Nephron progenitor cell (in vitro differentiated cells): ENCODE measurements at places on chromosomes 5 and 9.

DNA sequence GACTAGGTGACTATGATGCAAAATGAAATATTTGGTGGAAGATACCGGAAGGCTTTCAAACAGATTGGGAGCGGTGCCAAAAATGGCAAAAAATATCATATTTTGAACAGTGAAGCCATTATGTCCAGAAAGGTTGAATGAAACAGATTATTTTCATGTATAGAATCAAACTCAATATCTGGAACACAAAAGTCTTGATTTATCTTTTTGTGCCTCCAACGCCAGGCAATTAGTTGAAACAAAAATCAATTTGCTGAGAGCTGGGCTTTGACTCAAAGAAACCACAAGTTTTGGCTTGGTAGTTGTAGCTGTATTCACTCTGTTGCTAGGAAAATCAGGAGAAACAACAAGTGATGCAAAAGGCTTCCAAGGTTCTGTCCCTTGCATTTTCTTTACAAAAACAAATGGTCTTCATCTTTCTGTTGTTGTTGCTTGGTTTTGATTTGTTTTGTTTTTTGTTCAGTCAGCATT, 421.7 kb upstream of the TYRP1 start:
- no peaks in the 10 kb centered on the region for H3K36me3 ChIP-seq
- DNase-seq, result no peak
- peaks cover 11% of the 10 kb centered on the region for H3K4me1 ChIP-seq
- H3K27me3 ChIP-seq, result no peaks in the 10 kb centered on the region

GRCh38 chr9:135262248-135262647, 174.8 kb downstream of the OLFM1 start:
- H3K27ac ChIP-seq, result no peak overlapping the region
- no peak for DNase-seq
- H3K36me3 ChIP-seq, result no peaks in the 10 kb centered on the region
- H3K4me3 ChIP-seq, result no peak overlapping the region

DNA sequence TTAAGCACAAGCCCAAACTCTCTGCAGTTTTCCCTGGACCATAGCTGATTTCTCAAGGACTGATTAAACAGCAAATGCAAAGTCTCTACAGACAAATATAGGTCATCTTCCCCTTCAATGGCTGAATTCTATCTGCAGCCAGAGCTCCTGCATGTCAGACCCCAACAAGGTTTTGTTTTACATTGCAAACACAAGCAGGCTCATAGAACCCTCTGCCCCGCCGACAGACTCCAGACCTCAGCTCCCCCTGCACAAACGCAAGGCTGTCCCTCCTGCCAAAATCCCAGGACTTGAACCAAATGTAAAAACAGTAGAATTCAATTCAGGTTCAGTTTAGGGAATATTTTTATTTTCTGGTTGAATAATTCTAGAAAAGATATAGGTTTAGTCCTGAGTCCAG, 526.7 kb upstream of the TRPC7 start:
- DNase-seq, result no peak
- H3K4me1 ChIP-seq, result peaks cover 12% of the 10 kb centered on the region
- no peaks in the 10 kb centered on the region for H3K36me3 ChIP-seq
- peak overlapping the region; percentile 34 for H3K4me3 ChIP-seq

DNA sequence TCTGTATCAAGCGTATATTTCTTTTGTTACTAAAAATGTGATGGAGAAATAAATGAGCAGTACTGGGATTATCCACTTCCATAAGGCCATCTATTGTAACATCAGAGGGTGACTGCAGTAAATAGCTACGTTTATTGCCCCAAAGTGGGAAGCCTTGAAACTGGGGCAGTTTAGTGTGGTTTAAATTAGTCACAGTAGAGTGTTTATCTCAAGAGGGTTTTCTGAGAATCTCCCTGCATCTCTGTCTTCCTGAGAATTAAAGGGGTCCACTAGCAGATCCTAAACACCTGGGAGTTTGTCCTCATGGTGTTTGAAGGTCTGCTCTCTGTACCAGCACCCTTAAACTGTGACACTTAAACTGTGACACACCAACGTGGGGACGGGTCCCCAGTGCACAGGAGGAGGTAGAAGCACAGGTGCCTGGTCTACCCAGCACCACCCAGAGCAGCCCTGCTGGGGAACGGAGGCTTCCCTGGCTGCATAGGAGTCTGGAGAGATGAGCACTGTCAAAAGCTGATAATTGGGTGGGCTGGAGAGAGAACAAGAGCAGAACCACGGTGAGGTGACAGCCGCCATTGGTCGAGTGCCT, 25.2 kb downstream of the PRRC2B start:
- no peak for DNase-seq
- peaks cover 38% of the 10 kb centered on the region for H3K36me3 ChIP-seq
- H3K27ac ChIP-seq, result peak overlapping the region; percentile 96
- H3K4me1 ChIP-seq, result peaks cover 76% of the 10 kb centered on the region
- H3K4me3 ChIP-seq, result peak overlapping the region; percentile 33
- peaks cover 7% of the 10 kb centered on the region for H3K27me3 ChIP-seq

DNA sequence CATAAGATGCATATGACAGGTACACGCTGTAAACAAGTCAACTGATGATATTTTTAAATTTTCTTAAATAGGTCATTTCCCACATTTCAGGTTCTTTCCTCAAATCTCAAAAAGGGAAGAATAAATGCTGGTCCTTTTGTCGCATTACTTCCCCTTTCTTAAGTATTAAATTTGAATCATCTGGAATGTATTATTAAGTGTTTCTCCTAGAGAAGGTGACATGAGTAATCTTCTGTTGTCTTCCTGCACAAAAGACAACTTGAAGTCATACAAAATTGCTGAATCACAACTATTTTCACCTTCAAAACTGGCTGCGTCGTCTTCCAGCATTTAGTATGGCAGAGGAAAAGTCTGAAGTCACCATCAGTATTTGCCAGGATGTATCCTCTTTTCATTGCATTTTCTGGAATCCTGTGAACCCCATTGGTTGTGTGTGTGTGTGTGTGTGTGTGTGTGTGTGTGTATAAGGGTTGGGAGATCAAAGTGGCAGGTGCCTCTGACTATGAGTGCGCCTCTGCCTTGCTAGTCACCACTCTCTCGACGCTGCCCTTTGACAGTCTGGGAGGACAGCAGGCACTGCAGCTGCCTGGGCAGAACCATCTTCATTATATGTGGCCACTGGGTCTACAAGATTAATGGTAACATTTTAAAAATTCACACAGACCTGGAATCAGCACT, 86.9 kb downstream of the MVB12B start:
- no peak overlapping the region for H3K27ac ChIP-seq
- DNase-seq, result no peak
- peaks cover 4% of the 10 kb centered on the region for H3K4me1 ChIP-seq
- peaks cover 9% of the 10 kb centered on the region for H3K27me3 ChIP-seq

DNA sequence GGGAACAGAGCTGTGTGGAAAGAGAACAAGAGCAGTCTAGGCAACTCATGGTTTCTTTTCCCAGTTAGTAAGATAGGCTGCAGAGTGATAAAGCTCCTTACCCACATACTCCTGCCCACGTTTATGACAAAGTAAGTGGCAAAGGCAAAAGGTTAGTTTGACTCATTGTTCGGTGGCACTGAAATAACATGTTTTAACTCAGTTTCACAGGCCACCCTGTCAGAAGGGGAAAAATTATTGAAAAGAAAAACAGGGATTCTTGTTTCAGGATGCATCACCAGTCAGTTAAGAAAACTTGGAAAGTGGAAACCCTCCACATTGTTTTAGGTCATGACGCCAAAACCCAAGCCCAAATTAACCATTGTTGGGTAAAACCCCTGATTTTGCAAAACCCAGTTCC, 22.3 kb upstream of the DAB2 start:
- no peak overlapping the region for H3K4me3 ChIP-seq
- DNase-seq, result no peak
- no peak overlapping the region for H3K27ac ChIP-seq
- H3K27me3 ChIP-seq, result peaks cover 3% of the 10 kb centered on the region
- H3K4me1 ChIP-seq, result no peaks in the 10 kb centered on the region

DNA sequence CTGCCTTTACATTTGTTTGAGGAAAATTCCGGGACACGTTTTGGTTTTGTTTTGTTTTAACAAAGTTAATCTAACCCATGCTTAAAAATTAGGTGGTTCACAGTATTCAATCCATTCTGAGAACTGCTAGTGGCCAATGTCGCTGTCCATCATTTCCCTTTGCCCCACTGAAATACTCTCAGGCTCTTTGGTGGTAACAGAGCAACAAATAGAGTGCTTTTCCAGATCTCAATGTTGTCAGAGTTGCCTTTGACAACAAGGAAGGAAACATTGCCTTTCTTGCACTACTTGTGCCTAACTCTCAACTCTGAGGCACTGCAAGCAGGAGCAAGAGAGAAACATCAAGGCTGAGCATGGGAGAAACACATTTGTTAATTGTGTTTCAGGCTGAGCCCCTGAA, 154.0 kb downstream of the MCTP1 start:
- no peaks in the 10 kb centered on the region for H3K4me1 ChIP-seq
- no peaks in the 10 kb centered on the region for H3K27me3 ChIP-seq
- H3K4me3 ChIP-seq, result no peak overlapping the region
- DNase-seq, result no peak
- H3K36me3 ChIP-seq, result no peaks in the 10 kb centered on the region

DNA sequence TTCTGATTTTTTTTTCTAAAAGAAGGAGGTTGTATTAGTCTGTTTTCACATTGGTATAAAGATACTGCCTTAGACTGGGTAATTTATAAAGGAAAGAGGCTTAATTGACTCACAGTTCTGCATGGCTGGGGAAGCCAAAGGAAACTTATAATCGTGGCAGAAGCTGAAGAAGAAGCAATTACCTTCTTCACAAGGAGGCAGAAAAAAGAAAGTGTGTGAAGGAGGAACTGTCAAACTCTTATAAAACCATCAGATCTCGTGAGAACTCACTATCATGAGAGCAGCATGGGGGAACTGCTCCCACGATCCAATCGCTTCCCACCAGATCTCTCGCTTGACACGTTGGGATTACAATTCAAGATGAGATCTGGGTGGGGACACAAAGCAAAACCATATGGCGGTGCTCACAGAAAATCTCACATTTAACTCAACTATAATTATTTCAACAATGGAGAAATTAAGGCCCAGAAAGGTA, 27.1 kb downstream of the DPYSL3 start:
- DNase-seq, result no peak
- H3K4me3 ChIP-seq, result no peak overlapping the region

GRCh38 chr5:73304381-73304780, 131.4 kb downstream of the TMEM174 start:
- no peaks in the 10 kb centered on the region for H3K36me3 ChIP-seq
- peaks cover 84% of the 10 kb centered on the region for H3K27me3 ChIP-seq
- no peak overlapping the region for H3K27ac ChIP-seq
- no peak for DNase-seq
- H3K4me1 ChIP-seq, result peaks cover 83% of the 10 kb centered on the region
